ENCODE measurements at places on chromosomes 4 and X.

- H3K27ac ChIP-seq = no peak overlapping the region
- H3K36me3 ChIP-seq = no peaks in the 10 kb centered on the region
- no peaks in the 10 kb centered on the region for H3K4me1 ChIP-seq
- H3K4me3 ChIP-seq = no peak overlapping the region
- H3K27me3 ChIP-seq = no peaks in the 10 kb centered on the region
Observed at GRCh38 chr4:81606801-81607501, 135.2 kb upstream of the RASGEF1B start.

- no peaks in the 10 kb centered on the region for H3K4me1 ChIP-seq
- H3K27ac ChIP-seq = no peak overlapping the region
- H3K36me3 ChIP-seq = no peaks in the 10 kb centered on the region
- no peak for DNase-seq
Observed at GRCh38 chr4:76084542-76084941, 10.0 kb downstream of the ART3 start.

DNA sequence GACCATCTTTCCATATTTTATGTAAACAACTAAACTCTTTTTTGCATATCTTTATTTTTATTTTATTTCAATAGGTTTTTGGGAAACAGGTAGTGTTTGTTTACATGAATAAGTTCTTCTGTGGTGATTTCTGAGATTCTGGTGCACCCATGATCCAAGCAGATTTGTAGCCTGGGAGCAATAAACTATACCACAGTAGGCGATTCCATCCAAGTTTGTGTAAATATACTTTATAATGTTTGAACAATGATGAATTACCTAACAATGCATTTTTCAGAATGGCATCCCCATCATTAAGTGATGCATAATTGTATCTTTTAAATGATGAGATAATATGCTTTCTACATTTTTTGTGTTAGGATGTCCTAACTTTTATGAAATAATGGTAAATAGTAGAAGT lies 39.2 kb upstream of the CYSLTR1 start:
- no peaks in the 10 kb centered on the region for H3K4me1 ChIP-seq
- DNase-seq = no peak
- H3K36me3 ChIP-seq = no peaks in the 10 kb centered on the region
- H3K4me3 ChIP-seq = no peak overlapping the region
- H3K27me3 ChIP-seq = no peaks in the 10 kb centered on the region
- no peak overlapping the region for H3K27ac ChIP-seq

DNA sequence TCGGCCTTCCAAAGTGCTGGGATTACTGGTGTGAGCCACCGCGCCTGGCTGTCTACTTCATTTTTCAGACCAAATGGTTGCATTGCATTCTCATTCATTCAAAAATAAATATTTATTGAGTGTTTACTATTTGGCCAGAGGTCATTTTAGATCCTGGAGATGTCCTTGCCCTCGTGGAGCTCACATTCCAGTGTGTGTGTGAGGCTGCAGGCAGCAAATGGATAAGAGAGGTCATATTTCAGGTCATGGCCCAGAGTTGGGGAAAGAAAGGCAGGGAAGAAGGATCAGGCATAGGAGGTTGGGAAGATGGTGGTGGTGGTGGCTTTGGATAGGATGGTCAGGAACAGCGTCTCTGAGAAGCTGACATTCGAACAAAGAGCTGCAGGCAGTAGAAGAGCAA lies 119.1 kb downstream of the CEP135 start:
- no peak overlapping the region for H3K27ac ChIP-seq
- no peaks in the 10 kb centered on the region for H3K4me1 ChIP-seq
- H3K4me3 ChIP-seq = no peak overlapping the region
- H3K27me3 ChIP-seq = no peaks in the 10 kb centered on the region
- no peak for DNase-seq
- no peaks in the 10 kb centered on the region for H3K36me3 ChIP-seq

- no peaks in the 10 kb centered on the region for H3K4me1 ChIP-seq
- H3K27ac ChIP-seq = no peak overlapping the region
- H3K36me3 ChIP-seq = 0 out of 2 replicates have a peak, but pooled peaks cover 3% of the 10 kb centered on the region
- no peak for DNase-seq
- no peaks in the 10 kb centered on the region for H3K27me3 ChIP-seq
- no peak overlapping the region for H3K4me3 ChIP-seq
Observed at GRCh38 chr4:5798462-5798861, 87.5 kb downstream of the EVC start.

- no peak for DNase-seq
- peaks cover 19% of the 10 kb centered on the region for H3K4me1 ChIP-seq
- no peak overlapping the region for H3K27ac ChIP-seq
- H3K4me3 ChIP-seq = no peak overlapping the region
Observed at GRCh38 chr4:110087070-110087708, 111.2 kb downstream of the ELOVL6 start.

- no peaks in the 10 kb centered on the region for H3K4me1 ChIP-seq
- H3K27ac ChIP-seq = no peak overlapping the region
- H3K27me3 ChIP-seq = no peaks in the 10 kb centered on the region
- no peaks in the 10 kb centered on the region for H3K36me3 ChIP-seq
- H3K4me3 ChIP-seq = no peak overlapping the region
Observed at GRCh38 chr4:38213083-38213805, 253.0 kb downstream of the PTTG2 start.

DNA sequence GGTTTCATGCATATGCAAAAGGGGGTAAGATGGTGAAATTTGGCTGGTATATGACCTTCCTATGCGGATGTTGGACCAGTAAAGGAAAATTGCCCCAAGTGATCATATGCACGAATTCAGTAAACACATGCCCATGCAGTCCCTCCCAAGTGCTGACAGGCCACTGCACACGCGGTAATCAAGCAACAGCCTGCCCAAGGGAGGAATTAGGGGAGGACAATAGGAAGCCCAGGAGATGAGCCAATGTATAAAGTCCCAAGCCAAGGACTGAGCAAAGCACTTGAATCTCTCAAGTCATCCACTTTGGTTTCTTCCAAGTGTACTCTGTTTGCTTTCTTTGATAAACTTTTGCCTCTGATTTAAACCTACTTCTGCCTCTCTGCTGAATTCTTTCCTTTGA lies 21.1 kb downstream of the MAGEB16 start:
- H3K27ac ChIP-seq = no peak overlapping the region
- DNase-seq = no peak
- H3K27me3 ChIP-seq = no peaks in the 10 kb centered on the region
- no peak overlapping the region for H3K4me3 ChIP-seq

- DNase-seq = no peak
- no peaks in the 10 kb centered on the region for H3K36me3 ChIP-seq
- H3K27ac ChIP-seq = no peak overlapping the region
- no peaks in the 10 kb centered on the region for H3K27me3 ChIP-seq
Observed at GRCh38 chr4:79446145-79446544, 38.1 kb upstream of the GK2 start.

- no peaks in the 10 kb centered on the region for H3K27me3 ChIP-seq
- H3K36me3 ChIP-seq = no peaks in the 10 kb centered on the region
- H3K4me3 ChIP-seq = no peak overlapping the region
- H3K27ac ChIP-seq = no peak overlapping the region
- DNase-seq = peak; percentile 65
- H3K4me1 ChIP-seq = peaks cover 13% of the 10 kb centered on the region
Observed at GRCh38 chr4:149999485-150000074, 78.7 kb upstream of the DCLK2 start.

DNA sequence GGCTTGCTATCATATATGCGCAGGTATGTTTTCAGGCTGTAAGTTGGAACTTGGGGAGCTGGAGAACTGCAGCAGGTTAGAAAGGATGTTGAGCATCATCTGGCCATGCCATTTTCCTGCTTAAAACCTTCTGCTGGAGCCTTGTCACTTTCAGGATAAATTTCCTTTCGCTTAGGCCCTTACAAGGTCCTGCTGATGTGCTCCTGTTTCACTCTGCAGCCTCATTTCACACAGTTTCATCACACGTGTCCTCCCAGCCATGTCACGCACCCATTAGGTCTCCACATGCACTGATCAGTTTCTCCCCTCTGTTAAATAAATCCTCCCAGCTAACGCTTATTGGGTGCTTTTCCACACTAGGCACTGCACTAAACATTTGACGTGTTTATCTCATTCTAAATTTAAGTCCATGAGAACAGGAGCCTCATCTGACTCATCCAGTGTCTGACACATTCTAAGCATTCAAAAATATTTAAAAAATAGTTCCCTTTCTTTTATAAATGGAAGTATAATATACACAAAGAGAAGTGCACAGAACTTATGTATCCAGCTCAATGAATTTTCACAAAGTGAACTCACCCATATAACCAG lies 14.5 kb downstream of the SOD3 start:
- no peaks in the 10 kb centered on the region for H3K36me3 ChIP-seq
- 0 out of 2 replicates have a peak, but pooled peaks cover 8% of the 10 kb centered on the region for H3K4me1 ChIP-seq
- H3K4me3 ChIP-seq = no peak overlapping the region
- no peak overlapping the region for H3K27ac ChIP-seq
- no peaks in the 10 kb centered on the region for H3K27me3 ChIP-seq

- H3K36me3 ChIP-seq = no peaks in the 10 kb centered on the region
- peak within 1 kb of the TSS; percentile 58 for H3K4me3 ChIP-seq
- peaks cover 14% of the 10 kb centered on the region for H3K4me1 ChIP-seq
- peak; percentile 81 for DNase-seq
- peak within 1 kb of the TSS; percentile 46 for H3K27ac ChIP-seq
Observed at GRCh38 chr4:73620115-73620792, at the start of gene RASSF6. Gene RASSF6, minus strand, starts transcription at chr4:73620436. Its CDS starts 8,641 bp downstream, at chr4:73611795.

DNA sequence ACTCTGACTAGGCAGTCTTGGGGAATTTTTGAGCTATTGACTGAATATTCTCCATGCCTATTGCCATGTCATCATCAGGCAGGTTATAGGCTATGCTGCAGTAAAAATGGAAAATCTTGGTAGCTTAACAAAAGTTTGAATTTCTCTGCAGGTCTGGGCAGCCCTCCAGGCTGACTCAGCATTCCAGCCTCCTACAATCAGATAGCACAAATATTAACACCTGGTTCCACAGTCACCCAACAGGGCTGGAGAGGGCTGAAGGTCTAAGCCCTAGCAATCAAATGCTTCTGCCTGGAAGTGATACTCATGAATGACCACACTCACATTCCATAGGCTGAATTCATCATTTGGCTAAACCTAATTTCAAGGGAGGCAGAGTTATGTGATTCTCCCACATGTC lies 9.6 kb upstream of the PPP3CA start:
- DNase-seq = peak; percentile 41
- peaks cover 28% of the 10 kb centered on the region for H3K4me1 ChIP-seq
- no peak overlapping the region for H3K4me3 ChIP-seq

GRCh38 chr4:24935856-24936255 lies 23.0 kb upstream of the CCDC149 start:
- H3K36me3 ChIP-seq = no peaks in the 10 kb centered on the region
- H3K4me3 ChIP-seq = no peak overlapping the region
- H3K4me1 ChIP-seq = no peaks in the 10 kb centered on the region

DNA sequence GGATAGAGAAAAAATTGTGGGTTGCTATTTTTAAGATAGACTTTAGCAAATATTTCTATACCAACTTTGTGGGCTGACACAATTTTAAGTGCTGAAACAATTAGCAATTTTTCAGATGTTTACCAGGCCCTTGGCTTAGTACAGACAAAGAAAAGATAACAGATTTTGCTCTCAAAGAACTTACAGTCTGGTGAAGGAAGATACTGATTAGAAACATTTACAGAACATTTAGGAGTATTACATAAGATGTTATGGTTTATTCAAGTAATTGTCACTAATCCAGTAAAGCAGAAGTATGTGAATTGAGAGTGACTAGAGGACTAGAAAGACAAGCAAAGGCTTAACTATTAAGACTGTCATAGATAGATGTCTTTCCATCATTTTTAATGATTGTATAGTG lies 35.3 kb upstream of the NDUFC1 start:
- DNase-seq = no peak
- 0 out of 2 replicates have a peak, but pooled peaks cover 6% of the 10 kb centered on the region for H3K4me1 ChIP-seq
- no peaks in the 10 kb centered on the region for H3K36me3 ChIP-seq
- no peaks in the 10 kb centered on the region for H3K27me3 ChIP-seq
- H3K27ac ChIP-seq = no peak overlapping the region

- no peak overlapping the region for H3K27ac ChIP-seq
- no peaks in the 10 kb centered on the region for H3K36me3 ChIP-seq
- no peaks in the 10 kb centered on the region for H3K27me3 ChIP-seq
- no peak for DNase-seq
- 0 out of 2 replicates have a peak, but pooled peaks cover 4% of the 10 kb centered on the region for H3K4me1 ChIP-seq
Observed at GRCh38 chr4:14348506-14348905, 653.8 kb upstream of the CPEB2 start.

- H3K27ac ChIP-seq = no peak overlapping the region
- no peak overlapping the region for H3K4me3 ChIP-seq
- H3K27me3 ChIP-seq = no peaks in the 10 kb centered on the region
- DNase-seq = peak; percentile 71
Observed at GRCh38 chr4:88033309-88033708, 25.9 kb downstream of the PKD2 start.

DNA sequence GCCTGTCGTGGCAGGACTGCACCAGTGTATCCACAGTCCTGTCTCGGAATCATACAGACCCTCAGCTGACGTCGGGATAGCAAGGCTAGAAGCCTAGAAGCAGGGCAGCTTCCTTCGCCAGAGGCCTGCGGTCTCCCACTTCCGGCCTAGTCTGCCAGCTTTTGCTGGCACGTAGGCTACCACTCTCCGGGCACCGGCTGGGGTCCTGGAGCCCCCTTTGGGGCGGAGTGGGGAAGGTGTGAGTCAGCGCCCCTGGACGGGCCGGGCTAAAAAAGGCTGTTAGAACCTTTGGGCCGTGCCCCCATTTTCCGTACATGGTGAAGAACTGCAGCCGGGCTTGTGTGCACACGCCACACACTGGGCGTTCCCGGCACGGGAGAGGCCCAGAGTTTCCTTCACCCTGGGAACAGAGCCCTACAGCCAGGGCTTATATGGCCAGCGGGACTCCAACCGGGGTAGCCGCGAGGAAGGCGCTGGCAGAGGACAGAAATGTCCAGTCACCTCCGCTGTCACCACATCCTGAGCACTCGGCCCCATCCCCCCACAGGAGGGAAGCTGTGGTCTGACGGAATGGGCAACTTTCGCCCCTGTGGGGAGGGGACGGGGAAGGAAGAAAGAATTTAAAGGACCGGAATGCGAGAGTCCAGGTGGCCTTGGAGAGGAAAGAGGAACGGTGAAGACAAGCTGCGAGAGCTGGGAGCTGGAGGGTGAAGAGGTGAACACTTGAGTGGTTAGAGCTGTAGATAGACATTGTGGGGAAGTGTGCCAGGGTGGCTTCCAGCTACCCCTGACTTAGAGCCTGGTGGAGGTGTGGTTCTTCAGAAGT lies 4.6 kb downstream of the MAGIX start:
- no peaks in the 10 kb centered on the region for H3K27me3 ChIP-seq
- 0 out of 2 replicates have a peak, but pooled peaks cover 5% of the 10 kb centered on the region for H3K4me1 ChIP-seq
- peak overlapping the region; percentile 66 for H3K4me3 ChIP-seq
- H3K36me3 ChIP-seq = no peaks in the 10 kb centered on the region
- H3K27ac ChIP-seq = peak overlapping the region; percentile 100
- peak; percentile 65 for DNase-seq
